ENCODE measurements at places on chromosomes 12 and 14.

DNA sequence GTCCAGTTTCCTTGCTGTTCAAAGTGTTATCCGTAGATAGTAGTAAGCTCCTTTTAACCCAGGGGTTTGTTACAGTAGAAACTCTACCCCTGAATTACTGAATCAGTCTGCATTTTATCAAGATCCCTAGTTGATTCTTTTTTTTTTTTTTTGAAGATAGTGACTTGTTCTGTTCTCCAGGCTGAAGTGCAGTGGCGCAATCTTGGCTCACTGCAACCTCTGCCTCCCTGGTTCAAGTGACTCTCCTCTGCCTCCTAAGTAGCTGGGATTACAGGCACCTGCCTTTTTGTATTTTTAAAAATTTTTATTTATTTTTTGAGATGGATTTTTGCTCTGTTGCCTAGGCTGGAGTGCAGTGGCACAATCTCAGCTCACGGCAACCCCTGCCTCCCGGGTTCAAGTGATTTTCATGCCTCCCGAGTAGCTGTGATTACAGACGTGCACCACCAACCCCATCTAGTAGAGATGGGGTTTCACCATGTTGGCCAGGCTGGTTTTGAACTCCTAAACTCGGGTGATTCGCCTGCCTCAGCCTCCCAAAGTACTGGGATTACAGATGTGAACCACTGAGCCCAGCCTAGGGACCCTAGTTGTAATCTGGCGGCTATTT is 10.5 kb downstream of the LARP4 start:
- DNase-seq, result no peak

DNA sequence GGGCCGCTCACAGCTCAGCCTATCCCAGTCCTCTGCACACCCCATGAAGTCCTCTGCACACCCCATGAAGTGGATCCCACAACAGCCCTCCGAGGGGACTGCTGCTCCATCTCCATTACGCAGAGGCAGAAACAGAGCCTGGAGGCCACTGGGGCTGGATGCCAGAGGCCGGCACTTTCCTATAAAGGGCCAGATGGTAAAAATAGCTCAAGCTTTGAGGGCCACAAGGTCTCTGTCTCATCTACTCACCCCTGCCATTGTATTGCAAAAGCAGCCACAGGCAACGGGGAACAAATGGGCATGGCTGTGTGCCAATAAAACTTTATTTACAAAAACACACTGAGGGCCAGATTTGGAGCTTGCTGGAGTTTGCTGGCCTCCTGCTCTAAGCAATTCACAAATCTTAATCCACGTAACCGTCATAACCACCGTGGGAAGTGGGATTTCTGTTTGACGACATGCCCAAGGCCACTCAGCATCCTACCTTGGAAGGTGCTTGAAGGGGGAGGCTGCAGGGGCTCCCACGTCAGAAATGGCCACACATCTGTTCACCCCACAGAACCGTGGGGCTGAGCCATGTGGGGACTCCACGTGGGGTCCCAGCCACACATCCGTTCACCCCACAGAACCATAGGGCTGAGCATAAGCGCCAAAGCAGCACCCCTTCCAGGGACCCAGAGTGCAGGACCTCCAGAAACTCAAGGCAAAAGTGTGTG is 92.0 kb downstream of the NCOR2 start:
- no peak for DNase-seq

- DNase-seq, result no peak
Observed at GRCh38 chr12:116152268-116152667, 125.2 kb downstream of the MED13L start.

DNA sequence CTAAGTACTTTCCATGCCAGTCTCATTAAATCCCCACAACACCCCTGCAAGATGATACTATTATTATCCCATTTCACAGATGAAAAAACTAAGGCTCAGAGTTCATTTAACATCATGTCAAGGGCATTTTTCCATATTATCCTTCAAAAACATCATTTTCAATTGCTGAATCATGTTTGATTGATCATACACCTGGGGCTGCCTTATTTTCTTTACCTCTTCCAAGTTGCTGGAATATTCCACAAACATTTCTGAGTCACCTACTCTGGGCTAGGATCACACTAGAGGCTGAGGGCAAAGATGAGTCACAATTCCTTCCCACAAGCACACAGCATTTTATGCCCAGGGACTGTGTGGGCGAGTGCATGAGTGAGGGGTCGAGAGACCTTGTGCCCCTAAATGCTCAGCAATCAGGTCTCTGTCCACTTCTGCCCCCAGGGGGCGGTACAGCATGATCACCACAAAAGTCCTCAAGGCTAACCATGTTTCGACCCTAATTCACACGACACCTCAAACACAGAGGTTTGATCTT is 14.1 kb upstream of the TMEM119 start:
- no peak for DNase-seq

- no peak for DNase-seq
Observed at GRCh38 chr14:89265234-89265633, 151.8 kb downstream of the FOXN3 start.

DNA sequence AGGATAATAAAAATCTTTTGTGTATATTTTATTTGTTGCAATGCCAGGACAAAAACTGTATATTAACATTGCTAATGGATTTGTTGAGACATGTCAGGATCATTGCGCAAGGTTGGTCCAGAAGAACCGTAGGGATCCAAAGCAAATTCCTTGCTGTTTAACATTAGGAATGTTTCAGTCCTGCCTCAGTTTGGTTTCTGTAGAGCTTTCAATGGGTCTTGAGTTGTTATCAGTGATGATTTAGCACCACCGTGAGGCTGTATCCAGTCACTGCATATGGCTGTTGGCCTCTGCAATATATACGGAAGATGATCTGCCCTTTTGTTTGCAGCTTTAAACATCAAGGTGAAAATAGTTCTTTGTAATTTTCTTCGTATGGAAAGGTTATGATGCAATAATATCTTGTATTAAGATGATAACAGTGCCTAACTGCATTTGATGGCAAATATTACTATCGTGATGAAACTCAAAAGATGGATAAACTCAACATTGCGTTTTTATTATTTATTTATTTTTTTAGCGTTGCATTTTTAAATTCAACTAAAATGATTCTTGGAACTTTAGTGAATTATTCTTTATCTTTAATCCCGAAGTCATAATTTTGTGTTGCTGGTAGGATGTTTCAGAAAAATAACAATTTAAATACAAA is 231.2 kb downstream of the AKAP6 start:
- peak; percentile 15 for DNase-seq

- DNase-seq, result no peak
Observed at GRCh38 chr14:70534904-70535303, at the start of gene ADAM20. Gene ADAM20 (minus strand): TSS chr14:70535004. CDS start chr14:70524757, 10,247 bp downstream.

- DNase-seq, result no peak
Observed at GRCh38 chr12:80269803-80270552, 170.6 kb downstream of the OTOGL start.

DNA sequence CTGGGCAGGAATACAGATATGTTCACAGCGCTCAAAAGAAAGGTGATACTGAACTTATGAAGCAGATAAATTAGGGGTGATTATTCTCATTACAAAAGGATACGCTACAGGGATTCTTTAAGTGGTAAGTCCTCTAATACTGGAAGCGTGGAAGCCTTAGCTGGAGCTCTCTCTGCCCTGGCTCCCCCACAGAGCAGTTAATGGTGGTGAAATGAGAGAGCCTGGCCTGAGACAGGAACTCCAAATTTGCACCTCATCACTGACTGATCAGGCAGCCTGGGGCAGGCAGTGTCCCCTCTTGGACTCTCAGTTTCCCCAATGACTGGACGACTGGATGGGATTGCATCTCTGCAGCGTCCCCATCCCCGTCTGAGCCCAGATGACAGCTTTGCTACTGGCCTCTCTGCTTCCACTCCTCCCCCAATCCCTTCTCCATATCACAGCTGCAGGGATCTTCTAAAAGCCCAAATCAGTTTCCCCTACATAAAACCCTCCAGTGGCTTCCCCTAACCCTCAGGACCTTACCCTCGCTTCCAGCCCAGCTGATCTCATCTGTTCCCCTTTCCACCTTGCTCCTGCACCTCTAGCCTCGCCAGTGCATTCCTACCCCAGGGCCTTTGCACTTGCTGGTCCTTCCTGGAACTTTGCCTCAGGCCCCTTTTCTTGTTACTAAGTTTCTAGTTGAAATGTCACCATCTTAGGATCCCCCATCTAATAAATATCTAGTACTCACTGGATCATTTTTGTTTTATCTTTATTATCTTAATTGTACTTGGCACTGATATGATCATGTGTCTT is 171.7 kb upstream of the LHX5 start:
- no peak for DNase-seq

- DNase-seq, result no peak
Observed at GRCh38 chr12:18079541-18080246, 10.3 kb downstream of the RERGL start.

DNA sequence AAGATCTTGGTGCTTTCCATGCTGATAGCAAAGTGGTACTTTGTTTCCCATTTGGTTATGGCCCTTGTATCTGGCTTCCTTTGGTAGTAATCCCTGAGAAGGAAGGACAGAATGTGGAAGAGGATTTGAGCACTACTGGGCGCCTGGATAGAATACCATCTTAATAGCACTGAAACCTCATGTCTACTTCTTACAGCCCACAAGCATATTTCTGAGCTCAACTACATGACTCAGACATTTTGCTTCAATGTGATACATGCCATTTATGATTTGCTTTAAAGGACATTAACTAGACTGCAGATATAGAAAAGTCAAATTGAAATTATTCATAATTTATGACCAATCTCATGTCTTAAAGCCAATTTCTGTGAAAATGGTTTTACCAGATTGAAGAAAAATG is 80.4 kb downstream of the LIN7A start:
- DNase-seq, result no peak

GRCh38 chr12:54549774-54550451 is 512 bp downstream of the PDE1B start:
- no peak for DNase-seq

DNA sequence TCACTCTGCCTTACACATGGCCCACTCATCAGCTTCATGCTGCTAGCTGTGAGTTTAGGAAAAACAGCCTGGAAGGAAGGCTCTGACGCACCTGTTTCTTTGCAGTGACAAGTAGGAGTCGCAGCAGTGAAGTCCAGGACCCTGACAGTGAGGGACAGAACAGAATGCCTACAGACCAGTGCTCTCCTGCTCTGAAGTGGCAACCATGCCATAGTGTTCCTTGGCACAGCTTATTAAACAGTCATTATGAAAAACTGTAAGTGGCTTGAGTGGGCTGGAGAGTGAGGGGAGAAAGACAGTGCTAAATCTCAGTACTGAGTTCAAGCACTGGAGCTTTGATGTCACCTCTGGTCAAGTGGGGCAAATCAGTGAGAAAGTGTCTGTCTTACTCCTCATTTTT is 61.7 kb downstream of the MYRFL start:
- DNase-seq, result no peak

DNA sequence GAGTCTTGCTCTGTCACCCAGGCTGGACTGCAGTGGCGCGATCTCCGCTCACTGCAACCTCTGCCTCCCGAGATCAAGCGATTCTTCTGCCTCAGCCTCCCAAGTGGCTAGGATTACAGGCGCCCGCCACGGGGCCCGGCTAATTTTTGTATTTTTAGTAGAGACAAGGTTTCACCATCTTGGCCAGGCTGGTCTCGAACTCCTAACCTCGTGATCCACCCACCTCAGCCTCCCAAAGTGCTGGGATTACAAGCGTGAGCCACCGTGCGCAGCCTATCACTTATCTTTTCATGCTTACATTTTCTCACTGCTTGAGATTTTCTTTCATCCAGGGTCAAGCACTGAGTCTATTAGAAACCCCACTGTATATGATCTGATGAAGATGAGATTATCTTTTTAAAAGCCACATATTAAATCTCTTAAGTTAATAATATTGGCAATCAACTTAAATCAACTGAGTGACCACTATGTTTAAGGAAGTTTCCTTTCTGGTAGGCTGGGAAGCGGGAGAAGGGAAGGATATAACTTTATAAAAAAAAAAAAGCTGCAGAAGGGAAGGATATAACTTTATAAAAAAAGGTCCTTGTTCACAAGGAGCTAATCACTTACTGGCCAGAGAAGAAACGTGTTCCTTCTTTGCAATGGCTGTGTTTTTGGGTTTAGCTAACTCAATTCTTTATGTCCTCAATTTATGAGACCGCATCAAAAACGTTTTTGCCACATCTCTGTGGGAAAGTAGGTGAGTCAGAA is 1.3 kb upstream of the MDM2 start:
- DNase-seq, result no peak

- peak; percentile 30 for DNase-seq
Observed at GRCh38 chr14:60327447-60328331, 78.7 kb downstream of the PPM1A start.

DNA sequence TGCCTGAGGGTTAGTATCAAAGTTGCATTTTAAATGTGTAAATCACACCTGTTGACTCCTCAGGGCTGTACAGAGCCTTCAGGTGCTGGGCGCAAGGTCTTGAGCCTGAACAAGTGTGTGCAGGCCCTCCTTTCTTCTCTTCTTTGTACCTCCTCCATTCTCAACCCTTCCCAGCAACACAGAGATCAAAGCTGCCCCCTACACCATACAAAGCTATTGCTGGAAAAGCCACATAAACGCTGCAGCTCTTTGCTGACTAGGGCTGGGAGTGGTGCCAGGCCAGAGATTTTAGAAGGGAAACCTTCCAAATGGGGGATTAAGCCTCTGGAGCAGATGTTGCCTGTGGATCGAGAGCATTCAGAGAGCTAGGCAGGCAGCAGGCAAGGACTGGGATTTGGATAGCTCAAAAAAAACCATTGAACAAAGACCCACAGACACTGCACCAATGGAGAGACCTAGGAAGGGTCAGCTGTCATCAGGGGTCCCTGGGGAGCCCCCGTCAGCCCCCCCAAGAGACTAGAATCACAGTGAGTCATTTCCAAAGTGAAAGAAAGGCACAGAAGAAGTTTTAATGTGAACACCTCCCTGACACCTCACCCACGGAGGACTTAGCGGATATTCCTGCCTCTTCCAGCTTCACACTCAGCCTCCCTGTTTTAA is 18.2 kb upstream of the SUSD6 start:
- no peak for DNase-seq

- DNase-seq, result no peak
Observed at GRCh38 chr14:61398221-61398620, 76.8 kb downstream of the PRKCH start.

DNA sequence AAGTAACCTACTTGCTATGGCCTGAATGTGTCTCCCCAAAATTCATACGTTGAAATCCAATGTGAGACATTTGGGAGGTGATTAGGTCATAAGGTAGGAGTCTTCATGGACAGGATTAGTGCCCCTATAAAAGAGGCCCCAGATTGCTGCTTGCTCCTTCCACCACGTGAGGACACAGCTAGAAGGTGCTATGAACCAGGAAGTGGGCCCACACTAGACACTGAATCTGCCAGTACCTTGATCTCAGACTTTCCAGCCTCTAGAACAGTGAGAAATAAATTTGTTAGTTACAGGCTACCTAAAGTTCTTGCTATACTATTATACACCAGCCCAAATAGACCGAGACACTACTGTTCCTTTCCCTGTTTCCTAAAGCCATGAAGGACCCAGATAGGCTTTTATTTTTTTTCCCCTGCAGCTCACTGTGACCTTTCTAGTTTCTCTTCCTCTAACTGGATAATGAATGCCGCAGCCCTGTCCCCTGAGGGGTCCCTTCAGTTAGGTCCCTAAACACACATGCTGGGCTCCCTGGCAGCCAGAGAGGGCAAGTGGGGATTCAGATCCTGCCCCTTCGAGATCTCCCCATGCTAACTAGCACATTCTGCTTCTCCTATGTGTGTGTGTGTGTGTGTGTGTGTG is 19.3 kb downstream of the SLC25A3 start:
- DNase-seq, result no peak

GRCh38 chr12:29707846-29708245 is 75.9 kb downstream of the TMTC1 start:
- no peak for DNase-seq

Data from GM18507 (cell line).